SW 1271 (cell line): ENCODE measurements at places on chromosomes 6 and 20.

DNA sequence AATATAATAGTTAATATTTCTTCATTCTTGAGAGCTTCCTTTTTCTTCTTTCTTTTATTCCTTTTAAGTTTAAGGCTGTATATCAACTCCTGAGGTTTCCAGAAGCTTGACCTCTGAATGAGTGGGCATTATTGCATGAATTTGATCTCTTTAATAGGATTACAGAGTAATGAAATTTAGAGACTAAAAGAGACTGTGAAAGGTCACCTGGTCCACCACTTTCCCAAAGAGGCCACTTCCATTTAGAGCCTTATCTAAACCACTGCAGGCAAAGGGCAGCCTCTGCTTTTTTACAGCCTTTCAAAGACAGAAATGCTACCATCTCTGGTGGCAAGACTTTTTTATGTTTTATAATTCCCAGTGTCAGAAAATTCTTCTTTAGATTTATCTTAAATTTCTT, 215.3 kb upstream of the HS3ST5 start:
- no peak for DNase-seq

DNA sequence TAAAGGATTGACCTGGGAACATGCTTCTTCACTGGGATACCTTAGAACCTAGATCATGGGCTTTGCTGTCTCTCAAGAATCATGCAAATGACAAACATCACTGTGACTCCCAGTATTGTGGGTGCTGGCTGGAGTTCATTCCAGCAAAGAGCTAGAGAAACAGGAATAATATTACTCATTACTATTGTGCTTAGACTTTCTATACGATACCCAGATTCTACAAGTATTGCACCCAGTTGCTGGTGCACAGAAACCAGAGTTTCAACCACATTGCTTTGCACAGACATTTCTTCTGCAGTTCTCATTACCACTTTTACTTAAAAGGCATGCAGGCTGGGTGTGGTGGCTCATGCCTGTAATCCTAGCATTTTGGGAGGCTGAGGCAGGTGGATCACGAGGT, 220.4 kb upstream of the ZNF217 start:
- no peak for DNase-seq

- no peak for DNase-seq
Observed at GRCh38 chr6:142207265-142207877, 60.3 kb downstream of the VTA1 start.

- DNase-seq: peak; percentile 95
Observed at GRCh38 chr6:35342258-35343091, at the start of gene PPARD. Gene PPARD (plus strand): TSS chr6:35342558. CDS start chr6:35411088, 68,530 bp downstream.

DNA sequence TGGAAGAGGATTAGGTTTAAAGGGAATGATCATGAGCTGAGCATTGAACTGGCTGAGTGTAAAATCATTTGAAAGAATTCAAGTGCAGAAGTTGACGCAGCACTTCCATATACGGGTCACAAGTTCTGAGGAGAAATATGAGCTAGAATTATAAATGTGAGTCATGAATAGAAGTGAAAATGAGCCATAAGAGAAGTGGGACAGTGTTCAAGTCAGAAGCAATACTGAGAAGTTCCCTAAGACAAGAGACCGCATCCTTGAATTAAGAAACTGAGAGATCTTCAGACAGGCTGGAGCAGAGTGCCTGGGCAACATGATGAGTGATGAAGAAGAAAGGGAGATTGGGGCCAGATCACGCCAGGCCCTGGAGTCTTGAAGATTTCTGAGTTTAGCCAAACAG, 209.7 kb downstream of the TBX18 start:
- no peak for DNase-seq

DNA sequence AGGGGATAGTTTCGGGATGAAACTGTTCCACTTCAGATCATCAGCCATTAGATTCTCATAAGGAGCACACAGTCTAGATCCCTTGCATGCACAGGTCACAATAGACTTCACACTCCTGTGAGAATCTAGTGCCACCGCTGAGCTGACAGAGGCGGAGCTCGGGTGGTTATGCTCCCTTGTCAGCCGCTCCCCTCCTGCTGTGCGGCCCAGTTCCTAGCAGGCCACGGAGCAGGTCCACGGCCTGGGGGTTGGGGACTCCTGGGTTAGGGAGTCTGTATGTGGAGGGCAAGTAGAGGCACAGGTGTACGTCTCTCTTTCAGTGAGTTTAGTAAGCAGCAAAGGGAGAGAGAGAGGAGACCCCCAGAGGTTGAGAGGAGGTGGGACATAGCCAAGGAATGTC, 30.5 kb upstream of the MDFI start:
- no peak for DNase-seq

- DNase-seq: no peak
Observed at GRCh38 chr20:33276303-33277113, 6.5 kb upstream of the BPIFB1 start.

DNA sequence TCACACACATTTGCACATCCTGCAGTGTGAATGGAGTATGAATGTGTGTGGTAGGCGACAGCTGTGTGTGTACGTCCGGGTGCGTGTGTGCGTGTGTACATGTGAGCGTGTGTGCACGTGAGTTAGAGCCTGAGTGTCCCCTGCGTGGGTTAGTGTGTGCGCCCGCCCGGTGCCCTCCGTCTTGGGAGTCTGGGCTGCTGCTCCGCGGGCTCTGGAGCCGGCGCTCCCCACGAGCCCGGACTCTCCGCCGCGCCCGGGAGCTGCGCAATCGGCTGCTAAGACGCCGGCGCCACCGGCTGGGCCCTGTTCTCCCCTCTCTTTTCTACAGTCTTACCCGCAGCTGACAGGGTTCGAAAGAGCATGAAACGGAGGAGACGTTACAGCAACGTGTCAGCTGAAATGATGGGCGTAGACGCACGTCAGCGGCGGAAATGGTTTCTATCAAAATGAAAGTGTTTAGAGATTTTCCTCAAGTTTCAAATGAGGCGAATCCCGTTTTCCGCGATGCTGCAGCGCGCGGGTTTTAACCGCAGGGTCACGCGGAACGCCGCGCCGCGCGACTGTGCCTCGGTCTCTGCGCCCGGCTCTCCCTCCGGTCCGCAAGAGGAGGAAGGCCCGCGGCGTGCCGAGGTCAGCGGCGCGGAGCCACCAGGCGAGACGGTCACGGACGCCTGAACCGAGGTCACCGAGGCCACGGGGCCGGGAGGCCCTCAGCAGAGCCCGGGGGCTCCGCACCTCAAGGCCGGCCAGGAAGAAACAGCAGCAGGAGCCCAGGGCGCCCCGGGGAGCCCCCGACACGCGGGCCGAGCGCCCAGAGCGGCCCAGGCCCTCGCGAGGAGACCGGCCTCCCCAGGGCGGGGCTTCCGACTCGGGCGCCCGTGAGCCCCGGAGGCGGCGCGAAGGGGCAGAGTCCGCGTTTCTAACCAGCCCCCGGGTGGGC, 95.3 kb upstream of the BHLHE23 start:
- DNase-seq: peak; percentile 74

DNA sequence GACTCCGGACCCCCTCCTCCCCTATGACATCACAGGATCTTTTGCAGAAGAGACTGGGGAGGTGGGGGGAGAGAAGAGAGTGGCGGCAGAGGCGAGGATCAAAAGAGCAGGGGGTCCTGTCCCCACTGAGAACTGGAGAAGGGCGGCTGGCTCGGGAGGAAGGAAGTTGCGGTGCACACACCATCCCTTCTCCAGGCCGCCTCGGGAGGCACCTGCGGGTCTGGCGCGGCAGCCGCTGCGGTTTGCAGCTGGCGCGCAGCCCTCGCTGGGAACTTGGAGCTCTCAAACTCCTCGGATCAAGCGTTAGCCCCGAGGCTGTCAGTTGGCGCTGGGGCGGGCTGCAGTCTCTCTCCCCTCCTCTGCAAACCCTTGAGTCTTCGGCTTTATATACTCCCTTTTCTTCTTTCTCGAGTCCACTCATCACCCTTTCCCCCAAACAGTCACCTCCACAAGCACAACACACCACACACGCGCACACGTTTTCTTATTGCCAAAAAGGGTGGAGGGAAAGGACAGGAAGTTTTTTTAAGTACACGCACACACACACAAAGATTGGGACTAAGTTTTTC, 180.7 kb downstream of the TBXT start:
- DNase-seq: no peak

- no peak for DNase-seq
Observed at GRCh38 chr20:53445321-53445731, 148.3 kb downstream of the ZNF217 start.

GRCh38 chr6:132484680-132485018, 28.3 kb downstream of the STX7 start:
- DNase-seq: no peak

- peak; percentile 2 for DNase-seq
Observed at GRCh38 chr6:112413780-112414179, 66.7 kb downstream of the RFPL4B start.

DNA sequence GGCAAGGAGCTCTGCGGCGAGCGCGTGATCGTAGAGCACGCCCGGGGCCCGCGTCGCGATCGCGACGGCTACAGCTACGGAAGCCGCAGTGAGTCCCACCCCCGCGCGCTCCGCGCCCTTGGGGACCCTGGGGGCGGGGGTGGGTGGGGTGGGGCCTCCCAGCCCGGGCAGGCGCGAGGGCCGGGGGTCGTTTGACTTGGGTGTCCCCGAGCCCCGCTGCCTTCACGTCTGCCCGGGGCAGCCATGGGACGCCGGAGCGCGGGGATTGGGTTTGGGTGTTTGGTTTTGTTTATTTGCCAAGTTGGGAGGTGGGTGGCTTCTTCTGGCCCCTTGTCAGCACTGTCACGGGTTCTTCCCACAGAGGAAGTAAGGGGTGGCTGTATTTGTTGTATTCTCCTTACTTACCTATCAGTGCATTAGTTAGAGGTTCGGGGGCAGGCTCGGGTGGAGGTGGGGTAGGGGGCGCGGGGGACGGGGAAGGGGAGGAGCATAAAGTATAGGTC, 777 bp downstream of the SRSF6 start:
- no peak for DNase-seq

DNA sequence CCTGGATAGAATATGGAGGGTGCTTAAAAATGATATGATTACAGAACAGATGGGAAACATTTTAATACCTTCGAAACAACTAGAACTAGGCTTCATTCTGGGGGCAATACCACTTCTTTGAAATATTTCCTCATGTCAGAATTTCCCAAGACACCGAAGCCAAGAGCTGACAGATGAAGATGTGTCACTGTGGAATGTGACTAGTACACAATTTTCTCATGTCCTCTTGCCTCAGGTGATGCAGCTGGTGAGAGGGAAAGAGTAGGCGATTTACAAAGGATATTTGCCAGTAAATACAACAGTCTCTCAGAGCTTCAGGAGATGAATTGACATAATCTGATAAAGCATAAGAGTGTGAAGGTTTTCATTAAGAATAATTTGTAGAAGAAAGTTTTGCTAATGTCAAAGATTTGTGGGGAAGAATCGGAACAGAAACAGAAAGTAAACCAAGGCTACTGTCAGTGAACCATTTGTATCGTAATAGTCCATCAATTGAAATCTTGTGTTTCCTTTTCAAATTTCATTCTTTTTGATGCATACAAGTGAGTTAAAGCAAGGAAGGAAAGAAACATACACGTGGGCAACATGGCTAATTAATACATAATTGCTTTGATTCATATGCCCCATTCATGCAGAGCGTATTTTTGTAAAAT, 164.7 kb upstream of the CCN2 start:
- DNase-seq: no peak

DNA sequence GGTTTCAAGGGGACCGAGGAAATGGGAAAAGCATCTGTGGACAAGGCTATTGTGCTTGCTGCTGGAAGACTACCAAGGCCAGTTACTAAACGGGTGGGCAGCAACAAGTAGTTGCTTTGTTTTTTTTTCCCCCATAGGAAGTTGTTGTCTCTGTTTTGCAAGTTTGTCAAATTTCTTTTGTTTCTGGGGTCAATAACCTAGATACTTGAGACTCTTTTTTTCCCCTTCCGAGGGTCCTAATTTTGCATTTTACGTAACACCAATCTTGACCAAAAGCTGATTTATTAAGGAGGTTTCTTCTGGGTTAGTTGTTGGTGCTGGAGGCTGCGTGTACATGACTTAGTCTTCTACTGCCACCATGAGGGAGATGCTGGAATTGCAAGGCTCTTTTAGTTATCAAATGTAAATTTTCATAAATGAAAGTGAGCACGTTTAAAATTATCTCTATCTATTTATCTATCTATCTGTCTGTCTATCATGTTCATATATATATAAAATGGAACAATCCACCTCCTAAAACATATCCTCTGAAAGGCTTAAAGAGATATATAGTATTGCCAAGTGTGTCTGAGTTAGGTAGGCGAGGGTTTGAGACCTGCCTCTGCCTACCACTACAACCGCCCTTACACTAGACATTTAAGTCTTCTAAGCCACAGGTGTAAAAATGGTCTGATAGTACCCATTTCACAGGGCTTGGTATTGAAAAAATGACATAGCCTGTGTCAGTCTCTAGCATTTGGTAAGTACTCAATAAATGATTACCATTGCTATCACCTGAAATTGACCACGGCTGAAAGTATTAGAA, 60.2 kb downstream of the GCLC start:
- DNase-seq: peak; percentile 48
